CMK (cell line): ENCODE measurements at places on chromosomes 1 and 21.

GRCh38 chr1:107413951-107414350 is 273.1 kb downstream of the NTNG1 start:
- no peak for DNase-seq

- DNase-seq = no peak
These were observed 6.2 kb upstream of the FAM76A start for GRCh38 chr1:27719286-27720251.

GRCh38 chr21:33937931-33938339 is 22.3 kb upstream of the ATP5PO start:
- no peak for DNase-seq

- no peak for DNase-seq
These were observed 2.9 kb downstream of the MXRA8 start for GRCh38 chr1:1355416-1355815.

DNA sequence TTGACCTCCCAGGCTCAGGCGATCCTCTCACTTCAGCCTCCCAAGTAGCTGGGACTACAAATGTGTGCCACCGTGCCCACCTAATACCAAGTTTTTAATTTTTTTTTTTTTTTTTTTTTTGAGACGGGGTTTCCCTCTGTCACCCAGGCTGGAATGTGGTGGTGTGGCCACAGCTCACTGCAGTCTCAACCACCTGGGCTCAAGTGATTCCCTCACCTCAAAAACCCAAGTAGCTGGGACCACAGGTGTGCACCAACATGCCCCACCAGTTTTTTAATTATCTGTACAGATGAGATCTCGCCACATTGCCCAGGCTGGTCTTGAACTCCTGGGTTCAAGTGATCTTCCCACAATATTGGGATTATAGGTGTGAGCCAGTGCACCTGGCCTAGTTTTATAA is 22.7 kb downstream of the PTP4A2 start:
- no peak for DNase-seq

- DNase-seq = no peak
These were observed 50.6 kb upstream of the LYST start for GRCh38 chr1:235917267-235917811.
